ENCODE measurements at places on chromosomes 5 and 9.

GRCh38 chr9:127535834-127536233 is 76.2 kb upstream of the STXBP1 start:
- DNase-seq: no peak
- peaks cover 13% of the 10 kb centered on the region for H3K36me3 ChIP-seq
- H3K27me3 ChIP-seq: peaks cover 12% of the 10 kb centered on the region
- peak overlapping the region; percentile 37 for H3K4me3 ChIP-seq

GRCh38 chr5:80109646-80110478 is 74.7 kb downstream of the THBS4 start:
- no peak for DNase-seq
- peaks cover 9% of the 10 kb centered on the region for H3K27me3 ChIP-seq
- H3K4me3 ChIP-seq: no peak overlapping the region
- peaks cover 13% of the 10 kb centered on the region for H3K4me1 ChIP-seq

DNA sequence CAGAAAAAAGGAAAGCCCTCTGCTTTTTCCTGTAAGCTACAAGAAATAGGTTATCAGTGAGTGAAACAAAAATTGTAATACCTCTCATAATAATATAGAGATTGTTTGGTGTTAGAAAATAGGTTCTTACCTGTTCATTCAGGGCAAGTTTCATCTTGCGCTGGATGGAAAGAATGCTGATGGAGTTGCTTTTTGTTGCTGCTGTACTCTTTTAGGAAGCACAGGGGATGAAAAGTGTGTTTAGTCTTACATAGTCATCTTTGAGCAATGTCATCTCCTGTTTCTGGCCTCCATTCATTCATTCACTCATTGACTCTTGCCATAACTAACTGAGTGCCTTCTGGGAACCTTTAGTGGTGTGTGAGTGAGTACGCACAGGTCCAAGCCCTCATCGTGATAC is 6.4 kb downstream of the ENTREP1 start:
- peaks cover 2% of the 10 kb centered on the region for H3K27me3 ChIP-seq
- no peak for DNase-seq
- H3K4me3 ChIP-seq: no peak overlapping the region
- H3K4me1 ChIP-seq: no peaks in the 10 kb centered on the region
- no peaks in the 10 kb centered on the region for H3K36me3 ChIP-seq

DNA sequence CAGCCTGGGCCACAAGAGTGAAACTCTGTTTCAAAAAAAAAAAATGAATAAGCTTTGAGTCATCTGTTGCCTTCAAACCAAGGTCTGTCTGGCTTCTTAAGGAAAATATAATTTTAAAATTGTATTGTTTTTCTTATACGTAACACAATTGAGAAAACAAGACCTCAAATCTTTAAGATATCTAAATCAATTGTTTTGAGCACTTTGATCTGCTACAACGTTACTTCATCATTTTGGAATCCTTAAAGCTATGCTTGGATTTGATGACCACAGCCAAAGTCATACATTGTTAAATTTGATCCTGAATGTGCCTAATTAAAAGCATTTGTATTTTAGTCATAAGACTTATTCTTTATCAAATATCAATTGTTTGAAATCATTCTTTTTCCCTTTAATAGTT is 37.7 kb upstream of the VCAN start:
- DNase-seq: no peak
- no peaks in the 10 kb centered on the region for H3K4me1 ChIP-seq
- H3K4me3 ChIP-seq: no peak overlapping the region

DNA sequence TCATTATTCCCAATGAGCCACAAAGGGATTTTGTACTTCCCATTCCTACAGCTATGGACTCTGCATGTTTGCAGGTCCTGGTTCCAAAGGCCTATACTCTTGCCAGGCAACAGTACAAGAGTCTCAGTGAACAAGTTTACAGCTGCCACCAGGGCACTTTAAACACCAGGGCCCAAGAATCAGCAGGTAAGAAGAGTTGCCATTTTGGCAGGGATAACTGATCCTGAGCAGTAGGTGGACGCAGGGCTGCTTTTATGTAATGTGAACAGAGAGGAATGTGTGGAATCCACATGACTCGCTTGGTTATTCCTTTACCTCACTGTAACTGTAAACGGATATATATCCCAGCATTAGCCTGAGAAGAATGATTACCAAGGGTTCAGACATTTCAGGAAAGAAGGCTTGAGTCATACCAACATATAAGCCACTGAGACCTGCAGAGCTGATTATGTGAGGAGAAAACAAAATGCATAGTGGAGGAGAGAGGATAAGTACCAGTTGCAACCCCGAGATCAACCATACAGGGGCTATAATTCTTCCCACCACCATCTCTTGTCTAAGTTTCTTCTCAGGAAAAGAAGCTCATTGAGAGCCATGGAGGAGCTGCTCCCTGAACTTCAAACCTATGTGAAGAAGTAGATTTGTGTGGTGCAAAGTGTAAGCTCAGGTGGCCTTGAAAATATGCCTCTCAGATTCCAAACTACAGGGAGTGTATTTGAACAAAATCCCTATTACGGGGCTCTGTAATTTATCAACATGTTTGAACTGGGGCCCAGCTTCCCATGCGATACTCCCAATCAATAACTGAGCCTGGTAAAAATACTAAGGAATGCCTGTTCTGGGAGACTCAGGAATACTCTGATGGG is 24.6 kb downstream of the RAPGEF6 start:
- no peak overlapping the region for H3K4me3 ChIP-seq
- no peaks in the 10 kb centered on the region for H3K36me3 ChIP-seq
- no peak overlapping the region for H3K27ac ChIP-seq
- DNase-seq: no peak
- H3K4me1 ChIP-seq: no peaks in the 10 kb centered on the region
- H3K27me3 ChIP-seq: no peaks in the 10 kb centered on the region

DNA sequence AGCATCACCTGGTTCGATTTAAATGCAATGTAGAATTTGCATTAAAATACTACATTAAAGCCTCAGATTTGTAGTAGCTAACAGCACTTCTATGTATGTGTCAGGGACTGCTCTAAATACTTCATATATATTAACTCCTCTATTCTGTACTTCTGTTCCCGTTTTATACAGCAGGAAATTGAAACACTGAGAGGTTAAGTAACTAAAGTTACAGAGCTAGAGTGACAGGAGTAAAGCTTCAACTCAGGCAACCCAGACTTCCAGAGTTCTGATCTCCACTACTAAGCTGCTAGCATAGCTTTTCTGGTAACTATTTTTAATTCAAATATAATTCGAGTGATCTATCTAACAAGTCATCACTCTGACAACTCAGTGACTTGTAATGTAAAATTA is 619 bp upstream of the APC start:
- no peaks in the 10 kb centered on the region for H3K36me3 ChIP-seq
- DNase-seq: no peak
- peaks cover 7% of the 10 kb centered on the region for H3K4me1 ChIP-seq
- peak overlapping the region; percentile 97 for H3K27ac ChIP-seq
- peaks cover 2% of the 10 kb centered on the region for H3K27me3 ChIP-seq

DNA sequence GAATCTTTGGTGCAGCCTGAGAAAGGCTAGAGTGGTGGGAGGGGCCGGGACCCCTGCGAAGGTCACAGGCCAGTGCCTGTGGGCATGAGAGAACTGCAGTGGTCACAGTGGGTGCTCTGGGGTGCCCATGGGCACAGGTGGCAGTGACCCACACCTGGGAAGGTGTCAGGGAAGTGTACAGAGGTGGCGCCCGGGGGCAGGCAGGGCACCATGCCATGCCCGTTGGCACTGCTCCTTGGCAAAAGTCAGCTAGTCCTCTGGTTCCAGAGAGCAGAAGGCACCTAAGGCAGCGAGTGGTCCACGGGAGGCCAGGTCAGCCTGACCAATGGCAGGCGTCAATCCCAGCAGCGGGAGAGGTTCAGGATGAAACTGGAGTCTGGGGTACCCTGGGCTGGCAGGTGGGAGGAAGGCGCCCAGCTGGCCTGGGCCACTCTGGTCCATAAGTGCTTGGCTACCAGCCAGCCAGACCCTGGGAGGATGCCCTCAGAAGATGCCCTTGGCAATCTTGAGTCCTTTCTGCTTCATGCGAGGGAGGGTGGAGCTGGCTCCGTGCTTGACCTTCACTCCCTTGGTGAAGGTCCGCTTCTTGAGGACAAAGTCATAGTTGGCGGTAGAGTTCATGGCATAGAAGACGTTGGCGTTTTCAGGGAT is 22.8 kb downstream of the RALGDS start:
- peaks cover 55% of the 10 kb centered on the region for H3K36me3 ChIP-seq
- H3K4me1 ChIP-seq: no peaks in the 10 kb centered on the region
- peak overlapping the region; percentile 47 for H3K4me3 ChIP-seq
- no peak for DNase-seq

- H3K36me3 ChIP-seq: no peaks in the 10 kb centered on the region
- no peaks in the 10 kb centered on the region for H3K4me1 ChIP-seq
- H3K27me3 ChIP-seq: peaks cover 2% of the 10 kb centered on the region
- no peak for DNase-seq
Measured at GRCh38 chr5:40402007-40402364, 277.7 kb upstream of the PTGER4 start.

GRCh38 chr5:1226839-1227581 is 1.8 kb downstream of the SLC6A18 start:
- DNase-seq: no peak
- peaks cover 13% of the 10 kb centered on the region for H3K27me3 ChIP-seq
- no peak overlapping the region for H3K4me3 ChIP-seq
